Hippocampal formation (tissue), 2 donors: ENCODE measurements at places on chromosomes 1 and 21.
A peak's percentile ranks its signal among the peaks of the same experiment; 100 is the strongest.

DNA sequence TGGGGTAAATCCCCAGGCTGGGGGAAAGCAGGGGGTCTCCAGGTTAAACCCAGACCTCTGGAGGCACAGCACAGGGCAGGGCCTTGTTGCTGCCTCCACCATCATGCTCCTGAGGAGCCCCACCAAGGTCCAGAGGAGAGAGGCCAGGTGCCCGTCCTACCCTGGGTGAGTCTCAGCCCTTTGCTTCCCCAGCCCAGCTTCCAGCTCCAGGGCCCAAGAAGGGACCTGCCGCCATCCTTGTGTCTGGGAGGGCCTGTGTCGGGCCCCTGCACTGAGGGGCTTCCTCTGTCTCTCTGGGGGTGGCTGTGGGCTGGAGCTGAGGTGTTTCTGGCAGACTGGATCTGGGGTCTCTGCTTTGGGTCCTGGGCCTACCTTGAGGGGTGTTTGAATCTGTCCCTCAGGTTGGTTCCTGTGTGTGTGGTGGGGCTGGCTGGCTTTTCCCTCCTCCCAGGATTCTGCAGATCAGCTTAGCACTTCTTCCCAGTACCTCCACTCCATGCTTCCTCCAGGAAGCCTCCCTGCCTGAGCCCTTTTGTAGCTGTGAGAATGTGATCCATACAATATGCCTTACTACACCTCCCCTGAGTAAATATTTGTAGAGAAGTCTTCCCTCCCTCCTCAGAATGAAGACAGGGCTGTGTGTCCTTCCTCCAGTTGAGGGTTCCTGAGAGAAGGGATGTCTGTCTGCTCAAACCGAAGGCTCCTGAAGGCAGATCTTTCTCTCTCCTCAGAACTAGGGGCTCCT lies 6.2 kb downstream of the GPR3 start:
- no peak for DNase-seq

GRCh38 chr21:15273244-15273643 lies 208.4 kb upstream of the NRIP1 start:
- DNase-seq, result no peak

DNA sequence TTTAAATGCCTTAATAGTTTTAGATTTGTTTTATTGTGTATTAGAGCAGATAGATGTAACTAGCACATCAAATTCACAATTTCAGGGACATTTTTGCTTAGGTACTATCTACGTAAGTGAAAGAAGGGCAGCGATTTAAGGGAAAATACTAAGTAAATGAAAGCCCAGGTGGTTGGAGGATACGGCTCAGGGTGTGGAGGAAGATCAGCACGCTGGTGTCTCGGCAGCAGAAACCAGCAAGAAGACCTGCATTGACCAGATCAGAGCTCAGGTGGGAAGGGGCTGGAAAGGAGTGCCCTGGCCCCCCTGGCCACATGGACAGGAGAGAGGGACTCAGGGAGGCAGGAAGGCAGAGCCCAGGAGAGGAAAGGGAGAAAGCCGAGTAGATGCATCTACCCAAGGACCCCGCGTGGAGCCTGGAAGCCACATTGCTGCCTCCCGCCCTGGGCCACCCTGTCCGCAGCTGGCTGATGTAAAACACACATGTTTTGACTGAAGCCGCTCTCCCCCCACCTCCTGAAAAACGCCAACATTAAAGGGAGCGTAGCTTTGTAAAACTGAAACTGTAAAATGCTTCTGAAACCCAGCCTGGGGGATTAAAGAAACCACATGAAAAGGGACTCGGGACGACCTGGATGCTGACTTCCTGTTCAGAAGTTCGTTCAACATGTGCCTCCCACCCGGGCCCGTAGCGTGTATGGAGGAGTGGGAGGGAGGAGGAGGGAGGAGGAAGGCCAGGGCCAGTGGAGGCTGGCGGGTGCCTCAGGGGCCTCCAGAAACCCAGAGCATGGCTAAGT lies 72.6 kb upstream of the TARDBP start:
- DNase-seq, result no peak

- DNase-seq, result no peak
Observed at GRCh38 chr1:45953934-45954847, 150.8 kb downstream of the MAST2 start.

DNA sequence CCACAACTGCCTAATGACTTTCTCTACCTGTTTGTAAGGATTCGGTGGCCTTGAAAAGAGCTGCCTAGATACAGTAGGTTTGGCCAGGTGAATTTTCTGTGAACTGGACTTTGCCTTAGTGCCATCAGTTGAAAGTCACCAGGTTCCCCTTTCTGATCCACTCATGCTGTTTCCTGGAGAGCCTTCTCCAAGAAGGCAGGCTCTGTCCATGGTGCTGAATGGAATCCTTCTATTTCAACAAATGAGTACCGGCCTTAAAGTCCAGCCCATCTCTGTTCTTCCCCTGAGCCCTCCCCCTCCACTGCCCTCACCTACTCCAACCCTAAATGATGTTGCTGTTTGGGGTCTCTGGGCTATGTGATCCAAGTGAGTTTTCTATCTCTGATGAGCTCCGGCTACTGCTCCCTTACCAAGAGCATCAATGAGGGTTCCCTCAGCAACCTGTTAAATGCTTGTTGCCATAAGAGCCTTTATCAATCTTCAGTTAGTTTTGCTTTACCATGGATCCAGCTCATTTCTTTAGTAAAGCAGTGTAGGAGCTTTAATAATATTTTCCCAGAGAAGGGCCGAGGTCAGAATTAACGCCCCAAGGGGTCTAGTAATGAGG lies 500.4 kb downstream of the PTPRU start:
- DNase-seq, result no peak

- peak; percentile 4 for DNase-seq
Observed at GRCh38 chr1:168179438-168180147, 831 bp downstream of the TIPRL start.

DNA sequence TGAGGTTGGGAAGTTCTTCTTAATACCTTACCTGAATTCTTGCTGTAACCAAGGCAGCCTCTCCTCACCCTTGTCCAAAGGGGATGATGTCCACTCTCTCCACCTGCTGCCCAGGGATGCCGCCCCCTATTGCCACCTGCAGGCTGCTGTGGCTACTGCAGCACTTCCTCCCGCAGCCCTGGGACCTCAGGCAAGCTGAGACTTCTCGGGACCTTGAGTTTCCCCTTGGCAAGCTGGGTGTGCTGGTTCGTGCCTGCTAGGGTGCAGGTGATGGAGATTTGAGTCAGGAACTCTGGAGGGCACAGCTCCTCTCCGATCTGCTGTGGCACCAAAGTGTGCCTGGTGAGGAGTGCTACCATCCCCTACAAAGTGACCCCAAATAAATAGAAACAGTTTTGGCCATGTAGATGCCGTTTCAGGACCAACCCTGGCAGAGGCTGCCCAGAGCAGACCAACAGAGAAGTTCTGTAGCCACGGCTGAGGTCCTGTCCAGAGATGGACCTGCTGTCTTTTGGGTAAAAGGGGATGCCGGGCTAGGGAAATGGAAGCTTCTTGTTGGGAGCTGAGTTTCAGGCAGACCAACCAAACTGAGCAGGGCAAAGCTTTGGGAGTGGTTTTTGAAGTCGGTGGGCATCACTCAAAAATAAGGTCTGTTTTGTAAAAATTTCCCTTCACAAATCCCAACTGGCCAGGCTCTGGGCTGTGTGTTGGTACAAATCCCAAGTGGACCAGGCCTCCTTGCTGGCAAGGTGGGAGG lies 31.7 kb downstream of the RUNX3 start:
- DNase-seq, result peak; percentile 5
